Stimulated activated CD4-positive, alpha-beta T cell treated with anti-CD3 and anti-CD28 coated beads, Interleukin-1b, Interleukin-23, amount 100 ng/mL, for 1 hour (primary cell): ENCODE measurements at places on chromosomes 1 and 21.

DNA sequence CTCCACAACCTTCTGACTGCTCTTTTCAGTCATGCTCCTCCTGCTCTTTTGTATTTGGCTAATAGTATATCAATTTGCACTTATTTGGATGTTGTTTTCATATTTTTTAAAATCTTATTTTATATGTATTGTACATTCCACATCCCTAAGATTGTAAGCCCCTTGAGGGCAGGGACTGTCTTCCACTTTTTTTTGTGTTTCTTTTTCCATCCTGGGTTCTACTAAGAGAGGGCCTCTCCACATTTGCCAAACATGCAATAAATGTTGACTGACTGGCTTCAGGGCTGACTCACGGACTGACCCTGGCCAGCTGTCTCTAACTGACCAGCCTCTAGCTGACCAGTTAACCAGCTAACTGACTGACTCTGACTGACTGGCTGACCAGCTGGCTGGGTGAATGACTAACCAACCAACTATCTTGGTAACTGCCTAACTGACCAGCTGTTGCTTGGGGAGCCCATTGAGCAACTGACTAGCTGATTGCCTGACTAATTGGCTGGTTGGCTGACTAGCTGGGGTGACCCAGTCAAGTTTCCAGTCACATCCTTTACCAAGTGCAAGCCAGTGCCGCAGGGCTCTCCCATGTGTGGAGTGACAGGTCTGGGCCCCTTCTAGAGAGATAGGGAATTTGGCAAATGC is 16.1 kb downstream of the CSF1 start:
- no peak for DNase-seq

- DNase-seq: no peak
These were observed 167.5 kb downstream of the KCNT2 start for GRCh38 chr1:196440711-196441110.

DNA sequence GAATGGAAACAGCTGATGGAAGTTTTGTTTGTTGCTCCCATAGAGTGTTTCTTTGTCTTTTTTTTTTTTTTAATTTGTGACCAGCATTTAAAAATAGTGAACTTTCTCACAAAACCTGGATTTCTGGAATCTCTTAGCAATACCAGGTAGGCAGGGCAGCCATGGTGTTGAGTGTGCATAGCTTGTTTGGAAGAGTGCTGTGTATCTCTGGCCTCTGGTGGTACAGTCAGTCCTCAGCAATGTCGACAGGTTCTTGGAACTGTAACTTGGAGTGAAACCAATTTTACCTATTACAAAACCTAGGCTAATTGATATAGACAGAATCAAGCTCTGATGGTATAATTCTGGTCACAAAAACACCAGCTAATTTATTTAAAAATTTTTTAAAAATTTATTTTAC is 6.7 kb downstream of the AADACL3 start:
- no peak for DNase-seq

DNA sequence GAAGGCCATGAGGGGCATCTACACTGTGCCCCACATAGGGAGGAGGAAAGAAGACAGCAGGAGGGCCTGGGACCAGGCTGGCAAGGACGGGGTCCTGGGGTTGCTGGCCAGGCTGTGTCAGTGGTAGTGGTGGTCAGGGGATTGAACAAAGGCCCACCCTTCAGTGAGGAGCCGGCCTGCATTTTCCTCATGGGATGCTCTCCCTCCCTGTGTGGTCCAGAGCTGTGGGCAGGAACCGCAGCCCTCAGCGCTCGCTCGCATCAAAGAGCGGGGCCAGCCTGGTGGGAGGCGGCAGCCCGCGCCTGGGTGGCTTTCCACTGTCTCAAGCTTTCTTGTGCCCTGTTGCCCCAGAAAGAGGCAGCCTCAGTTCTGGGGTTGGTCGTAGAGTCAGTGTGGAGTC is 24.8 kb downstream of the LHX4 start:
- no peak for DNase-seq

- DNase-seq: no peak
These were observed 742 bp downstream of the ARTN start for GRCh38 chr1:43934101-43934985.

DNA sequence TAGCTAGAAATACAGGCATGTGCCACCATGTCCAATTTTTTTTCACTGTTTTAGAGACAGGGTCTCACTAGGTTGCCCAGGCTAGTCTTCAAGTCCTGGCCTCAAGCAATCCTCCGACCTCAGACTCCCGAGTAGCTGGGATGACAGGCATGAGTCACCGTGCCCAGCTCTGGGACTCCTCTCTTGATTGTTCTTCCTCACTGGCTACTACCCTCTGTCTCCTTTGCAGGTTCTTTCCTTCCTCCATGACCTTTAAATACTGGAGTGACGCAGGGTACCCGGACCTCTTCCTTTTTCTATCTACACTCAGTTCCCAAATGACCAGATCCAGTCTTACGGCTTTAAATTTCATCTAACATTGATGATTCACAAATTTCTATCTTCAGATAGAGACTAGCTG is 34.9 kb downstream of the ASH1L start:
- DNase-seq: no peak

DNA sequence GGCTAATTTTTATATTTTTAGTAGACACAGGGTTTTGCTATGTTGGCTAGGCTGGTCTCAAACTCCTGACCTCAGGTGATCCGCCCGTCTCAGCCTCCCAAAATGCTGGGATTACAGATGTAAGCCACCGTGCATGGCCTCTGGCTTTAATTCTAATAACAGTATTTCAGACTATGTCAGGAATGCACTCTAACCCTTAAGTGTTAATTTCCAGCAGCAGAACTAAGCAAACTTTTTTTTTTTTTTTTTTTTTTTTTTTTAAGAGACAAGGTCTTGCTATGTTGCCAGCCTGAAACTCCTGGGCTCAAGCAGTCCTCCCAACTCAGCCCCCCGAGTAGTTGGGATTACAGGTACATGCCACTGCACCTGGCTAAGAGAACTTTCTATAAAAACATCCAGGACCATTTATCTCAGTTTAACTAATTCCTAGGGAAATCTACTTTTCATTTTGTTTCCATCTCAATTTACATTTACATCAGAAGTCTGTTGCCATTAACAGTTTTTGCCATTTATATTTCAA is 6.5 kb downstream of the DCAF8 start:
- no peak for DNase-seq

DNA sequence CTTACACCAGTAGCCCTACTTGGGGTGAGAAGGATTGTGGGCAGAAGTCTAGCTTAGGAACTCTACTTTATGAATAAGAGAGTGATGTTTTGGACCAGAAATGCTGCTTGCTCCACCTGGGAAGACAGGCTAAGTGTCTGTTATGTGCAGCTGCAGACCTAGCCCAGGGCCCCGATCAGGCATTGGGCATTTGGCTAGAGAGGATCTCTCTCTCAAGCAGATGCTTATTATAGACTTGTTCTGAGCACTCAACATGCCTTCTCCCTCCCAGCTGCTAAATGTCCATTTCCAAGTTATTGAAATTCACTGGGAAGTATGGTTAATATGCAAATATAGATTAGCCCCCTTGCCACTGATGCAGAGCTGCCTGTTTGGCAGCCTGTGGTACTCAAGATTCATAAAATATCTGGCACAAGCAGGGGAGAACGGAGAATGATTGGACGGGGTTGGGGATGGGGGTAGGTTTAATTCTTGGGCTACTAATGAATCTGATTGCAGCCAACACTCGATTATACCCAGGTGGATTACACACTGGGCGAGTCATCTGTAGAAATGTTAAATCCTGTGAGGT is 115.9 kb downstream of the KCND3 start:
- DNase-seq: no peak

GRCh38 chr1:54926970-54927369 is 40.0 kb upstream of the DHCR24 start:
- no peak for DNase-seq

DNA sequence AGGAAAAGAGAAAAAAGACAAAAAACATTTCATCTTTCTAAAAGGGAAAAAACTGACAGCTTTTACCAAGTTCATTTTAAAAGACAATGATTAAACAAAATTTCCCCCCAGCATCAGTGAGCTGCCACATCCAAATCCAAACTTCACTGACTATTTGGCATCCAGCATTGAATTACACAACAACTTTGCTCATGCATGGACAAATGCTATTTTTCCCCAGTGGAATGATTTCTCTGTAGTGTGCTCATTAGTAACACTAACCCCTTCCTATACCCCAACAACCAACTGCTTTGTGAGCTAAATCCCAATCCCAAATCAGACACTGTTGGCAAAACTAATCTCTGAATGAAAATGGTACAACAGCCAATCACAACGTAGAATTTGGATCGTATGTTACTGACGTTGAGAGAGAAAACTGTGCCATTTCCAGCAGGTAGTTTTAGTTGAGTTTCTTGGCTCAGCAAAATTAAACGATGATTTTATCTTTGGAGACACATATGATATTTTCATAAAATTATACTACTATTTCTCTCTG is 37.9 kb downstream of the PIK3R3 start:
- DNase-seq: no peak

DNA sequence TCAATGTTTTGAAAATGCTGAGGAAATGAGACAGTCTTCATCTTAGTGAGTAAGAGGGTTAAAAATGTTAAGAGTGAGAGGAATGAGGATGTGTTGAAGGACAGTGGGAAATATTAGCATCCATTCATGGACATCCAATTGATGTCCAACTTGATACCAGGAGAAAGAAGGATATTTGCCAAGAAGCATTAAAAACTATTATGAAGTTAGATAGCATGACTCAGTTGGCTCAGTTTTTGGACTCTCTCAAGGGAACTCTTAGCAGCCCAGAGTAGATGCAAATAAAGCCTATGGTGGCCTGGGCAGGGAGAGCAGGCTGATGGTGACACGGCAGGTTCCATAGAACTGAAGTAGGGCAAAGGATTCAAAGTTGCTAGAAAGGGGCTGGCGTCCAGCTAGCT is 171.0 kb downstream of the ZZZ3 start:
- no peak for DNase-seq

- no peak for DNase-seq
These were observed 44.3 kb upstream of the GTF2B start for GRCh38 chr1:88935522-88936222.

GRCh38 chr1:7505771-7506453 is 265.2 kb upstream of the VAMP3 start:
- DNase-seq: no peak

DNA sequence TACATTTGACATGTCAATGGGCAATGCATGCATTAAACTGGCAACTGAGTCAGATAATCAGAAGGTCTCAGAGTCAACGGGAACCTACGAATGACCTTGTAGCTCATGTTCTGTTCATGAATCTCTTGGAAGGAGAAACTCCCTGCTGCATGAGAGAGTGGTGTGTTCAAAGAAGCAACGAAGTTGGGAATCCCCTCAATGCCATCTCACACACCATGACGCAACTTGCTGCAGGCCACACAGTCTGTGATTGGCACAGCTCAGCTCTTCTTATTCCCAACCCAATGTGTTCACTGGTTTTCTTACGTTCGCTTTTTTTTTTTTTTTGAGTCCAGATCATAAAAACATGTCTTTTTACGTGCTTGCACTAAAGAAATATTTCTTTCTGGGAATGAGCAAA is 53.5 kb upstream of the PRDM2 start:
- no peak for DNase-seq

GRCh38 chr1:221122501-221122900 is 243.3 kb downstream of the HLX start:
- DNase-seq: no peak

DNA sequence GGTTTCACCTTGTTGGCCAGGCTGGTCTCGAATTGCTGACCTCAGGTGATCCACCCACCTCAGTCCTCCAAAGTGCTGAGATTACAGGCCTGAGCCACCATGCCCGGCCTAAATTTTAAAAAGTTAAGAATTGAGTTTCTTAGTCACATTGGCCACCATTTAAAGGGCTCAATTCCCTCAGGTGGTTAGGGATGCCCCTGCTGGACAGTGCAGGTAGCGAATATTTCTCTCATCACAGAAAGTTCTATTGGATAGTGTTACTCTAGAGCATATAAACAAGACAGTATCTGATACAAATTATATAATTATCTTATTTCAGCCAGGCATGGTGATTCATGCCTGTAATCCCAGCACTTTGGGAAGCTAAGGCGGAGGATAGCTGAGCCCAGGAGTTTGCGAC is 320.2 kb downstream of the ZP4 start:
- DNase-seq: no peak

DNA sequence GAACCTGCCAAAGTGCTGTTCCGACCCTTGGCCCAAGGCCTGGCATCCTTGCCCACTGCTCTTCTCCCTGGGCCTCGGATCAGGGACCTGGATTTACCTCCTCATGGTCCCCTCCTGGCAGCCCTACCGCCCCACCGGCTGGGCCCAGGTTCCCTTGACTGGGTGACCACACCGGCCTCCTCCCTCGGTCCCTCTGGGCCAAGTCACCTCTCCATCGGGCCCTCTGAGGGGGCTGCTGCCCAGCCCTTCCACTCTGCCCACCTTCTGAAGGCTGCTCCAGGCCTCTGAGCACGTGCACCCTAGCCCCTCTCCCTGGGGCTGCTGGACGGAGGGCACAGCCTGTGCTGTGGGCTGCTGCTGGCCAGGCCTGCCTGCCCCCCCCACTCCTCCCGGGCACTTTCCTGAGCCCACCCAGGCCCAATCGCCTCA is 9.3 kb upstream of the MMEL1 start:
- no peak for DNase-seq

DNA sequence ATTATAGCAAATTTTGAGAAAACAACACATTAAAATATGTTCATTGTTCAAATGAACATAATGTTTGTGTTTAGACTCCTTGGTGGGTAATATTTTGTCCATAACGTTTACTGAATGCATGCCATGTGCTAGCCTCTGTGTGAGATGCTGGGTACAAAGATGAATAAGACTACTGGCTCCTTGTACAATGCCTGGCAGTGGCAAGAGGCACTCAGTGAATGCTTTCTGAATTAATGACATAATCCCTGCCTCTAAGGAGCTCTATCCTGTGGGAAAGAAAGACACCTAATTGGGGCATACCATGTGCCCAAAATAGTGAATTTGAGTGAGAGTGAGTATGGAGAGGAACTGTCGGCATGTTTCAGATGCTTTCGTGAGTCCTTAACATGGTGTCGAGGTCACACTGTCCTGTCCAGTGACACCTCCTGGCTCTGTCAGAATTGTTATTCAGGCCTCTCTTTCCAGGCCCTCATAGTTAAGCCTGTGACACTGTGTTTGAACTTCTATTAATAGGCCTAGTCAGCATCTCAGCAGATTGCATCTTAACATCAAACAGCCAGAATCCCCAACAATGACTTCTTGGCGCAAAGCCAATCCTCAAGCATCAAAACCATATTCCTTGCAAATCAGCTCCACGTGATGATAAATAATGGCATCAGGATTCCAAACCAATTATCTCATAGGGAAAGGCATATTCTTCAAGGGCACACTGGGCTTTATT is 32.8 kb upstream of the S1PR1 start:
- DNase-seq: no peak

- no peak for DNase-seq
These were observed at the start of gene OR10T2 for GRCh38 chr1:158398818-158399514. OR10T2 (minus strand) TSS chr1:158399466; CDS start chr1:158399466, 0 bp downstream.

GRCh38 chr1:158028969-158029368 is 35.5 kb downstream of the KIRREL1 start:
- DNase-seq: no peak

DNA sequence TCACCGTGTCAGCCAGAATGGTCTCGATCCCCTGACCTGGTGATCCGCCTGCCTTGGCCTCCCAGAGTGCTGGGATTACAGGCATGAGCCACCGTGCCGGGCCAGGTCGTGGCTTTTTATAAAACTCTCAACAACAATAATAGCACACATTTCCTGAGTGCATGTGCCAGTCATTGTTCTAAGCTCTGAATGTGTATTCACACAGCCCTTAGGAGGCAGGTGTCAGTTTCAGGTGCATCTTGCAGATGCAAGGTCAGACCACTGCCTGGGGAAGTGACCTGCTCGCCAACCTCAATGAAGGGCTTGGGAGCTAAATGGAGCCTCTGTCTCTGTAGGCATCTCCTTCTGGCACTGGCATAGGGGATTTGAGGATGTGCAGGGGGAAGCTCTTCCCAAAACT is 1.6 kb upstream of the LEFTY2 start:
- no peak for DNase-seq

GRCh38 chr1:222161676-222162075 is 386.2 kb downstream of the HHIPL2 start:
- no peak for DNase-seq
